ENCODE measurements at places on chromosomes 4 and X.

GRCh38 chr4:140807491-140808252 is 51.5 kb upstream of the TBC1D9 start:
- DNase-seq = peak; percentile 64

- no peak for DNase-seq
Observed at GRCh38 chr4:89077761-89078160, 20.8 kb upstream of the FAM13A start.

DNA sequence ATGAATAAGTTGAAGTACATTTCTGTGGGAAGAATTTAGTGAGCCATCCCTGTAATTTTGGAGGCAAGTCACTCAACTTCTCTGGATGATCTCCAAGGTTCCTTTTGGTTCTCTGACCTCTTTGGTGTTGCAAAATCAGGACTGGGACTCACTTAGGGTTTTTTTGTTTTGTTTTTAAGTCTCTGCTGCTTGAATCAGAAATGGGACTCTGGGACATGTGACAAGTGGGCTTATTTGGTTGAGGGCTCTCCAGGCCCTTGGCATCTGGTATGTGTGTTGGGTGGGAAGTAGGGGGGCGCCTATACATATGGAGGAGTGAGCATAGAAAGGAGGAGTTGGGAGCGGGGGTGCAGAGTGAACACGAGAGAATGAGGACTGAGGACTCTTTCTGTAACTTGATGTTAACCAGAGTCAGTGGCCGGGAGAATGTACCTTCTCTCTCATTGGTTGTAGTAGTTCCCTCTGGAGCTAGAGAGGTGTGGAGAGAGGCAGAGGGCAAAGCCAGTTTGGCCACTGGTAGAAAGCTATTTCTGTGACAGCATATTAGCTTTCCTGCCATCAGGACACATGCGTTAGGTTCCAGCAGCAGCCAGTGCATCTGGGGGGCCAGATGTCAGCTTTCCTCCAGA is 1.9 kb downstream of the ARHGAP10 start:
- DNase-seq = peak; percentile 68

GRCh38 chr4:88315460-88316017 is 31.2 kb upstream of the PPM1K start:
- DNase-seq = no peak

GRCh38 chrX:16458208-16458607 is 191.8 kb upstream of the S100G start:
- DNase-seq = no peak

DNA sequence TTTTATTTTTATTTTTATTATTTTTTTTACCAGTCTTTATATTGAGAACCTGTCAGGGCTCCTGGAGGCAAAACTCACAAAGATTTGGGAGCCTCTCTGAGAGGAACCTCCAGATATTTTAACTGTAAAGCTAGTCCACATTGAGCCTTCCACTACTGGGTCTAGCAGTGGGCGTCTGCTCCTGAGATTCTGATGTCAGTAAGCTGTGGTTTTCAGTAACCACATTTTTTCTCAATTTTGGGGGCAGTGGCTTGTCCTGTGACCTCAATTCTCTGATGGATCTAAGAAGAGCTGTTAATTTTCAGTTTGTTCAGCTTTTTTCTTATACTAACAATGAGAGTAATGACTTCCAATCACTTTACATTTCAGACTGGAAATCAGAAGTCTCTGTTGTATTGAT is 23.6 kb upstream of the GPRASP1 start:
- peak; percentile 60 for DNase-seq

DNA sequence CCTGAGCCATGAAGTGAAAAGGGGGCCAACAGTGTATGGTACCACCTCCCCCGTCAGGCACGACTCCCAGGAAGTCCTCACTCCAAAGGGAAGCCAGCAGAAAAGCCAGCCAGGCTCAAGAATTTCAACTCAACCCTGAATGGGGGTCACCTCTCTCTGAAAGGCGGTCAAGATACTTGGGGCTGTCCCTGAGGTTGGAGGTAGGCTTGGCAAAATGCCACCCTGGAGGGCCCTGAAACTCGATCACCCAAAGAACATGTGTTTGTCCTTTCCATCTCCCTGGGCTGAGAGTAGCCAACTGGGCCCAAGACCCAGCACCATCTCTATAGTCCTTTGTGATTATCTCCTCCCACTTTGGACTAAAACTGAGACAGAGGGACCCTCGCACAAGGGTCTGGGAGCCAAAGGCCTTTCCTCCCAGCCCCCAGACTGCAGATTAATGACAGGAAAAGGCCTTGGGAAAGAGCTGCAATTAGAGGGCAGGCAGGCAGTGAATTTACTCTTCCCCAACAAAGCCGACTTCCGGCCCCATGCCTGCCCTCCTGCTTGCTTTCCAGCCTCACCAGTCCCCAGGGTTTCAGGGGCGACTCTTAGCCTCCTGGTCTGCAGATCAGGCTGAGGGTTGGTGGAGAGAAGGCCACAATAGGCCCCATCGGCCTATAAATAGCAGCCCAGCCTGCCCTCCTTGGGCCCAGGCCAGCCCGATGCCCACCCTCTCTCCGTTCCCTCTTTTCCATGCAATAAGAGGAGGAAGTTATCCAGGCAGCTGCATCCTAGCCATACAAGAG is 5.6 kb downstream of the SASH3 start:
- no peak for DNase-seq

- no peak for DNase-seq
Observed at GRCh38 chr4:8558080-8558960, 21.9 kb upstream of the GPR78 start.

GRCh38 chr4:804804-805203 is 21.1 kb downstream of the CPLX1 start:
- no peak for DNase-seq

All from inflammatory macrophage treated with lipopolysaccharide for 1 hour (primary cell).